Lower leg skin (tissue), 4 donors: ENCODE measurements at places on chromosomes 2 and 18. TPM values are rescaled to one million over a fixed set of nuclear protein-coding genes. Genes with fewer than 3 reads are reported as not detected.

IL1RL1 gene
- 2.0 TPM for total RNA-seq

C18orf54 gene
- total RNA-seq, result 0.29 TPM

HOXD8 gene
- 4.7 TPM for total RNA-seq

ATIC gene
- 31.1 TPM for total RNA-seq

POTEJ gene
- not detected for total RNA-seq

PRKAG3 gene
- not detected for total RNA-seq

RESP18 gene
- not detected for total RNA-seq

UBXN2A gene
- 12.6 TPM for total RNA-seq
